Activated naive CD4-positive, alpha-beta T cell treated with anti-CD3 and anti-CD28 coated beads for 36 hours (primary cell): ENCODE measurements at places on chromosomes 5 and 9.

DNA sequence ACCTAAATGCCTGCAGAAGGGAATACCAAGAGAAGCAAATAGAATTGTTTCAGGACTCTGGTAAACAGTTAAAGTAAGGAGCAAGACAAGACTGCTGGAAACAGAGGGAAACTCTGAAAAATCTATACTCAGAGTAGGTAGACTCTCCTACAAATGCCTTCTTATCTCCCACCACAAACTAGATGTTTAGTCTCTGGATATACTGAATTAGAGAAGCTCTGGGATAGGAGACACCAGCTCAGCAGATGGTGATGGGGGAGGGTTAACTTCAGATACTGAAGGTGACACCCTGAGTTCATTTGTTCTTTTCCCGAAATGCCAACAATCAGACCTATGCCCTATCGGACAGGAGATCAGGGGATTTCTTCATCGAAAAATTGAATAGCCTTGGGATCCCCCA lies 54.1 kb upstream of the CHD1 start:
- DNase-seq: no peak

GRCh38 chr9:73234008-73234360 lies 82.3 kb downstream of the ANXA1 start:
- no peak for DNase-seq

DNA sequence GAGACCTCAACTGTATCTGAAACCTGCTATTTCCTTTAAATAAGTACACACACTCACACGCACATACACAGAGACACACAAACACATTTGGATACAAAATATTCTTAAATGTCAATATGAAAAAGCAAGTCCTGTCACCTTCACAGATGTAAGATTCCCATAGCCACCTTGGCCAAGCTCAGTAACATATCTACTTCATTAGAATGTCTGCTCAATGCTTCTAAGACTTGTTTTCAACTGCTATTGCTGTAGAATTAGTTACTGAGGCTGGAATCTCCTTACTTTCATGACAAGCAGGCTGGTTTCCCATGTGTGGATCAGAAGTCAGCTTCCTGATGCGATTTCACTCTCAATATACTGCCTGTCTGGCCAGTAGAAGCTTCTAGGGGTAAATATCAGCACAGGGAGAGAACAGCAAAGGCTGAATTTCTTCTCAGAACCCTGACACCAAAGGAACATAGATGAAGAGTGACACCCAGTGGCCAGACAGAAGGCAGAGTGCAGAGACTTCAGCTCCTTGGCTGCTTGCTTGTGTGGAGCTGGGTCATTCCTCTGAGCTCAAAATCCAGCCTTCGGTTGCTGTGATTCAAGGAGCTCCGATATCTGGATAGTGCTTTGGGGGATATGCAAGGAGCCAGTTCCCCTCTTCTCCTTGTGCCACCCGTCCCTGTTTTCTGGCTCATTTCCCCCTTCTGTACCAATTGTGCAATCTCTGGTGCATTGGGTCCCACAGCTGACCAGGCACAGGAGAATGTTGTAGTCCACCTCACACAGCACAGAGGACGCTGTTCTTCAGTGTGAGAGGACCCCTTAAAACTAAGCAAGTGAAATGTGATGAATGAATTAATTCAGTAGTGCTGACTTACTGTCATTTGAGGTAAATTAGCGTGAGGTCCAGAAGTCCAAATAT lies 26.6 kb upstream of the ABLIM3 start:
- peak; percentile 67 for DNase-seq

DNA sequence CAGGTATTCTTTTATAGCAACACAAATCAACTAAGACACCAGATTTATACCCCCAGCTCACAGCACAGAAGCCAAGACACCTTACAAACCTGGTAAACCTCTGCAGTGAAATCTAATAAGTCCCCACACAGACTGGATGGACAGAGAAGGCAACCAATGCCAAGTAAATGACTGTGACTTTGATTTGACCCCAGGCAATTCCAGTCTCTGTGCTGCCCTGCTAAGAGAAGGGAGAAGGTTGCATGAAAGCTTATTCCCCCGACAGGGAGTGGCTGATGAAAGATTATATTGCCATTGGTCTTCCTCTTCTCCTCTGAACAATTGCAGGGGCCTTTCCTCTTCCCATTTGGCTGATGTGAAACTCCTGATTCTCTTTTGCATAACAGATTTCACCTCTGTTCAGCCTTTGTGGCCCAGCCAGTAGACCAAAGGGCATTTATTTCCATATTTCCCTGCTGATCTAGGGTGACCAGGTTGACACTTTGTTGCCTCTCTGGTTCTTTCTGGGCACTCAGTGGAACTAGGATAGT lies 107.6 kb downstream of the ADRB2 start:
- DNase-seq: no peak

- no peak for DNase-seq
These were observed 75.8 kb downstream of the AOPEP start for GRCh38 chr9:94802251-94802650.

DNA sequence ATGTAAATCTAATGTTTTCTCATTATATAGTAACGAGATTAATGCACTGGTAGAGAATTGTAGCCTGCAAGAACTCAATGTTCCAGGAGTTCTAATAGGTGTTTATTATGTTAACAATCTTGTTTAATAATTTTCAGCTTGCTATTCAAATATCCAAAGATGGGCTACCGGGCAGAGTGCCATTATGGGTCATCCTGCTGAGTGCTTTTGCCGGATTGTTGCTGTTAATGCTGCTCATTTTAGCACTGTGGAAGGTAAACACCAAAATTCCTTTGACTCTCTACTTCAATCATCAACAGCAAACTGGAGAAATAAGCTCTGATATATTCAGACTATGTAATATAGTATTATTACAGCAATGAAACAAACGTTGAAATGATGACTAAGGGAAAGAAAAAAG lies 41.9 kb upstream of the ITGA2 start:
- no peak for DNase-seq

DNA sequence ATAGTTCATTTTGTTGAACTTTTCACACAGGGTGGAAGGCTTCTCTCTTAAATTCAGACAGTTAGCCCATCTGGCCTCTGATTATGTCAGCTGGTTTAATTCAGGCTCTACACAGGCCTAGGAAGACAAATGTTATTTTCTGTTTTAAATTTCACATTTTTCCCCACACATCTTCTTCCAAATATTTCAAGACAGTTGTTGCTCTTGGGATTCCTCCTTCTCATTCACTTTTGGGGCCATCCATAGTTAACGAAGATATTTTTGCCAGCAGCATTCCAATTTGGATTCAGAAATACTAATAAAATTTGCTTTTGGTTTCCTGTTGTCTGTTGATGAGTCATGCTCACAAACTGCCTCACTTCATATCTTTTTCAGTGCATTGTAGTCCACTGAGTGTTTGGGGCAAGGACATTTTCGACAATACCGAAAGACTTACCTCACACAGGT lies 475.4 kb downstream of the DMAC1 start:
- no peak for DNase-seq

- DNase-seq: no peak
These were observed 93.9 kb downstream of the MAPKAP1 start for GRCh38 chr9:125613141-125613540.

DNA sequence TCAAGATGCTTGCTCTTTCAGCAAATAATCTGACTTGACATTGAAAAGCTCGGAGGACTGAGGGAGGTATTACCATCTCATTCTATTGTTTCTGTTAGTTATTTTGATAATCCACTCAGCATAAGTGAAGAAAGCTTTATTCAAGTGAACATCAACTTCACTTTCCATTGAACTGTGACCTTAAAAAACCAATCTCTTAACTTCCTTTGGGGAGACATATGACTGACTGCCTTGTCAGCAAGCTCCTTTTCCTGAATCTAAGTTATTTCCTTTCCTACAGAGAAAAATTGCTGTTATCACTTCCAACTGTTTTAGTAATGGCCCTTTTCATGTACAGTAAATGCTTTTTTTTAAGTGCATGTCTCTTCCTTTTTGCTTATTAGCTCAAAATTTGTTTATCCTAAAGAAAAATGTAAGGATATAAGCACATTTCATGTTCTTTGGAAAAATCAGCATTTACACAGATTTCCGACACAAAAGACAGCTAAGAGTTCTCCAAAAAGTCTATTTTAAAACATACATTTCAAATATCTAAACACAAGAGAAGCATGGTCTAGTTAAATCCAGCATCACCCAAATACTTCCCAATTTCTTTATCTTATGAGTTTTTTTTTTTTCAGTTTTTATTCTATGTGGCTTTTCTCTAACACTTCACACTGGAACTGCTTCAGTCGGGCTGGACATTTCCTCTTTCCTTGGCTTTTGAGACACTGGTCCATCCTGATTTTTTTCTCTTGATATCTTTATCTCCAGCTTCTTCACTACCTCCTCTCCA lies 117.9 kb upstream of the DAB2 start:
- no peak for DNase-seq

DNA sequence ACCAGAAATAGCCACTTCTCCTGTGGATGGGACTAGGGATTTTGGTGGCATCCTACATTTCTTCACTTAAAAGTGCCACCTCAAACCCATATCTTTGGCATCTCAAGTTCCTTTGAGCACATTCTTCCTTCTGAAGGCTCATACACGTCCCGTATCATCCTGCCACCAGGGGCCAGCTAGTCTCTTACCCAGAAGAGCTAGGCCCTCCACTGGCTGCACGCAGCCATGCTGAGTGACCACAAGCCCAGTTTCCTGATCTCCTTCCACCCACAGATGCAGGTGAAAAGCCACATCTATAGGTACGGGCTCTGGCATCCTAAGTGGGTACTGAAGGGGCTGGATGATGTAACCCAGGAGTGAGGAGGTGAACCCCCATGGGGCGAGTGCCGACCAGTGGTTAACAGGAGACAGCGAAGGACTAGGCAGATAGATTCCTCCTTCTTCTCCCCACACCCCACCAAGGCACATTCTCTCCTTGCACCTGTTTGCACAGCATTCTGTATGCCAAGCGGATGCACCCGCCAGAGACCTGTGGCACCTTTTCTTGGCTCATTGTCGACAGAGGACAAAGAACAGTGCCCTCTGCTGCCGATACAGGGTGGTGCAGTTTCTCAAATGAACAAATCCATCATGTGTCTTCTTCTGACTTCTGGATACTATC lies 14.4 kb upstream of the SCGB3A1 start:
- DNase-seq: peak; percentile 87

GRCh38 chr5:137342764-137343163 lies 156.4 kb downstream of the SPOCK1 start:
- no peak for DNase-seq

- DNase-seq: no peak
These were observed 95.0 kb upstream of the PRR16 start for GRCh38 chr5:120368923-120369715.

DNA sequence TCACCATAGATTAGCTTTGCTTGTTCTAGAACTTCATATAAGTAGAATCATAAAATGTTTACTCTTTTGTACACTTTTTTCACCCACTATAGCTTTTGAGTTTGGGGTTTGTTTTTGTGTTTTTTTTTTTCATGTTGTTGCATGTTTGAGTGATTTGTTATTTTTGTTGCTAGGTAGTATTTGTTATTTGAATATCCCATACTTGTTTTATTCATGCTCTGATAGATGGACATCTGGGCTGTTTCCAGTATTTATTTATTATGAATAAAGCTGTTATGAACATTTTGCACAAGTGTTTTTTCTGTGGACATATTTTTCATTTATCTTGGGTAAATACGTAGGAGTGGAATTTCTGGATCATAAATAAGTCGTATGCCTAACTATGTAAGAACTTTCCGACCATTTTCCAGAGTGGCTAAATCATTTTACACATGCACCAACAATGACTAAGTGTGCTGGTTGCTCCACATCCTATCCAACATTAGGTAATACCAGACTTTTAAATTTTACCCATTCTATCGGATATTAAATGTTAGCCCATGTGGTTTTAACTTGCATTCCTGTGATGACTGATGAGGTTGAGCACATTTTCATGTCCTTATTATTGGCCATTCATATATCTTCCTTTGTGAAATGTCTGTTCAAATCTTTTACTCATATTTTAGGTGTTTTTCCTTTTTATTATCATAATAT lies 69.1 kb upstream of the NR4A3 start:
- DNase-seq: no peak

DNA sequence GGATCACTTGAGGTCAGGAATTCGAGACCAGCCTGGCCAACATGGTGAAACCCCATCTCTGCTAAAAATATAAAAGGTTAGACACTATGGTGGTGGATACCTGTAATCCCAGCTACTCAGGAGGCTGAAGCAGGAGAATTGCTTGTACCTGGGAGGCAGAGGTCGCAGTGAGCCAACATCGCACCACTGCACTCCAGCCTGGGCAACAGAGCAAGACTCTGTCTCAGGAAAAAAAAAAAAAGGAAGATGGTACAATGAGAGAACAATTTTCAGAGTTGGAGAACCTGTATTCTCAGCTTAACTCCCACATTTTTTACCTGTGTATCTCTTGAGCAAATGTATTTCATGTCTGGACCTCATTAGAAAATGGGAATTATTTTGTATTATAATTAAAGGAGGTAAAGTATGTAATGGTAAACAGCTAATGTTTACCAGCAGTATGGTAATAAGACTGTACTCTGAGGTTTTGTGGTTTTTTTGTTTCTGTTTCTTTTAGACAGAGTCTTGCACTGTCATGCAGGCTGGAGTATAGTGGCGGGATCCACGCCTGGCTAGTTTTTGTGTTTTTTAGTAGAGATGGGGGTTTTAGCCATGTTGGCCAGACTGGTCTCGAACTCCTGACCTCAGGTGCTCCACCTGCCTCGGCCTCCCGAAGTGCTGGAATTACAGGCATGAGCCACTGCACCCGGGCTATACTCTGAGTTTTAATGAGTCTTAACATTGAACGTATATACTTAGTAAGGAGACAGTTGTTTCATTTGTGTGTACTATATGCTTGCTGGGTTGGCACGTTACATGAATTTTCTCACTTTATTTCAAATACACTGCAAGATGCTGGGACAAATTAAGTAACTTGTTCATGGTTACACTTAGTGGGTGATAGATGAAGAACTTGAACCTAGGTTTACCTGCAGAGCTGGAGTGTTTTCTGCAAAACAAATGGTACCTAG lies 16.2 kb downstream of the UHRF2 start:
- no peak for DNase-seq

DNA sequence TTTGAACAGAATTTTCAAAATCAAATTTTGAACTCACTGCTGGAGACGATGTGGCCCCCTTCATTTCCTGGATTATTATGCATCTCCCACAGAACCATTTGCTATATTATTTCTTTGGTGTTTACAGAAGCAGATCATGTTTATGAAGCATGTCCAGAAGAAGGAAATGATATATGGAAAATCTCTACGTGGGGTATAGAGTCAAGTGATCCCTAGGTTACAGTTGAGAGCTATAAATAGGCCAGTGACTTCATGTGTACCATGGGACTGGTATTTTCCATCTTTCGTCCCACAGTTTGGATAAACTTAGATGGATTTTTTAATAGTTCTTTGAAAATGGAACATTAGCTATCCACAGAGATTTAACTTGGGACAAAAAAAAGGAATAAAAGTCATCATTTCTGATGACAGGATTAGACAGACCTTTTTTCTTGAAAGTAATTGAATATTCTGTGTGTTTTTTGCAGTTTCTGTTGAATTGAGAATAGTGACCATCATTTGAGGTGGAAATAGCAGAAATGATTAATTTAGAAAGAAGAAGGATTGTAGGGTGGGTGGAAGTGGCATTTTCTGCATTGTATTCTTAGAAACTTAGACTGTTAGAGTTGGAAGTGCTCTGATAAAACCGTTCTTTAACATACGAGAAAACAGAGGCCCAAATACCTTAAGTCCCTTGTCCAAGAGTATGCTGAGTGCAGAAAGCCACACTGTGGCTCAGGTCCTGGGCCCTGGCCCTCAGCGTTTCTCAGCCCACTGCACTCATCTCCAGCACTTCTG lies 136.4 kb downstream of the PIP5K1B start:
- DNase-seq: no peak
